SW 1271 (cell line): ENCODE measurements at places on chromosomes 6 and 20.

- no peak for DNase-seq
Observed at GRCh38 chr6:20703049-20703448, 168.8 kb downstream of the CDKAL1 start.

DNA sequence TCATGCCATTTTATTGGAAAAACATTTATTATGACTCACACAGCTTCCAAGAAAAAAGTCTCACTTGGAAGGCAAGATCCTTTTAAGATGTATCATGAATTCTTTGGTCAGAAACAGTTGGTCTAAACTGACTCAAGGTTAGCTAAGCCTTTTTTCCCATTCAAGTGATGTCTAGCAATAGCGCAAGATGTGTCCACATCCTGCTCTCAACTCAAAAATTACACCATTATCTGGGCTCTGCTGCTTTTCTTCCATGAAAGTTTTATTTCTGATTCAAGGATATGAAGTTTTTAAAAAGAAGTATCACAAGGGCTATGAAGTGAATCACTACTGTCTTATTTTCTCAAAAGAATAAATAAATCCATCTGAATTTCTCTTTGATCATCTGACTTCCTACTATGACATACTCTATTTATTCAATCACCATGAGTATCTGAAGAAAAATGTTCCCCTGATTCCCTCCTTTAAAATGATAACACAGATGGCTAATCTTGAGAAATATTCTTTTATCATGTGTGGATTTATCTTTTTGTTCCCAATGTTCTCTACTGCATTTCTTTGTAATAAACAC, 139.2 kb downstream of the AHI1 start:
- no peak for DNase-seq

- peak; percentile 60 for DNase-seq
Observed at GRCh38 chr6:137707590-137708360, 159.3 kb upstream of the TNFAIP3 start.

DNA sequence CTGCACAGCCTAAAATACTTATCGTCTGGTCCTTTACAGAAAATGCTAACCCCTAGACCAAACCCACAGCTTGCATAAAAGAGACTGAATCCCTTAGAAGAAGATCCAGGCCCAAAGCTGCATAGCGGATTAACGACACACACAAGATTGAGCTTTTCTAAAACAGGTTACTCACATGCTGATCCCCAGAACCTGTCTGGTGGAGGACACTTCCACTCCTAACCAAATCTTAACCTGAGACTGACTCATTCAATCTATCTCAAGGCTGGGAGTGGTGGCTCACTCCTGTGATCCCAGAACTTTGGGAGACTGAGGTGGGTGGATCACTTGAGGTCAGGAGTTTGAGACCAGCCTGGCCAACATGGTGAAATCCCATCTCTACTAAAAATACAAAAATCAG, 2.8 kb upstream of the SLPI start:
- DNase-seq = no peak

- DNase-seq = peak; percentile 98
Observed at GRCh38 chr20:50558483-50558925, 48.3 kb downstream of the PTPN1 start.

- no peak for DNase-seq
Observed at GRCh38 chr6:345747-346385, 45.7 kb upstream of the IRF4 start.

GRCh38 chr6:156988276-156989158, 211.3 kb downstream of the ARID1B start:
- no peak for DNase-seq

DNA sequence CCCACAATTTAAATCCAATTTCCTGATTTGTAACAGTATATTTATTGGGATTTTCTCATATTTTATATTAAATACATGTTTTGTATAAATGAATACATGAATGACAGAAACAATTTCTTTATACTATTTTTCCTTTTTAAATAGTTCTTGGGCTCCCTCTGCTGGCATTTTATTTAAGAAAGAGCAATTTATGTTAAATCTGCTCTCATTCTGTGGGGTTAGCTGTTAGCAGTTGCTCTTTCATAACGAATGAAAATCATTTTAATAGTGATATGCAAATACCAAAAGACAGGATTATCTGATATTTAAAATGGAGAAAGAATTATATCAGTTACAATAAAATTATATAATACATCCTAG, 118.3 kb downstream of the RALGAPA2 start:
- peak; percentile 21 for DNase-seq

DNA sequence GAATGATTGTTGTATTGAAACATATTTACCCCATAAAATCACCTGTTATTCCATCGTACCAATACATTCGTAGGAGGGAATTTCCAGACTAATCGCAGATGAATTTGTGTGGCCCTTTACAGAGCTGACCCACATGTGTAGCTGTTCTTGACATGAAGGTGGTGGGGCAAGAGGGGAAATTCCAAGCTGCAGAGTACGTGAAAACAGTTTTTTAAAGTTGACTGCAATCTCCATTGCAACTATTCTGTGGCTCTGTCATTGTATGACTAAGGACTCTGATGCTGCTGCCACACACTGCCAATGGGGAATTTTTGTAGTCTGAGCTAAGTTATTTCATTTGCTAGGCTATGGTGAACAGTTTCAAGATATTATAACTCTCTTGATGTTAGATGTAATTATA, 46.4 kb upstream of the ADTRP start:
- no peak for DNase-seq

GRCh38 chr20:57586370-57586793, 25.5 kb downstream of the PCK1 start:
- no peak for DNase-seq

DNA sequence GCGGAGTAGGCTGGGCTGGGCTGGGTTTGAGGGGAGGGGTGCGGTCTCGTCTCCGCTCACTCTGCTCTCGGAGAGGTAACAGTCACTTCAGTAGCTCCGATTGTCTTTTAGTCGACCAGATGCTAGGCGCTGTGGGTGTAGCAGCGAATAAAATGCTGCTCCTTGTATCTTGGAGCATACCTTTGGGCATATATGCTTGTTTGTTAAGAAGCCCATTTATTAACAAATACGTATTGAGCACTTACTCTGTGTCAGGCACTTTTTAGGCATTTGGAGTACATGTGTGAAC, 545 bp downstream of the ACTR5 start:
- DNase-seq = no peak

DNA sequence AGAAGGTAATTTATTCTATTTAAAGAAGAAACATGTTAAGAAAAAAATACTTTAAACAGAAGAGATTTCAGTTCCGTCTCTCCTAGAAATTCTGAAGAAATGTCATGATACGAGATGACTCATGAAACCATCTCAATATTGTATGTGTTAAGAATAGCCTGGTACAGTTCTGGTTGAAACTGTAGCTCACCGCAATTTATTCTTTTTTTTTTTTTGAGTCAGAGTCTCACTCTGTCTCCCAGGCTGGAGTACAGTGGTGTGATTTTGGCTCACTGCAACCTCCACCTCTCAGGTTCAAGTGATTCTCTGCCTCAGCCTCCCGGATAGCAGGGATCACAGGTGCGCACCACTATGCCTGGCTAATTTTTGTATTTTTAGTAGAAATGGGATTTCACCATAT, 103.3 kb downstream of the ARHGAP18 start:
- DNase-seq = no peak

DNA sequence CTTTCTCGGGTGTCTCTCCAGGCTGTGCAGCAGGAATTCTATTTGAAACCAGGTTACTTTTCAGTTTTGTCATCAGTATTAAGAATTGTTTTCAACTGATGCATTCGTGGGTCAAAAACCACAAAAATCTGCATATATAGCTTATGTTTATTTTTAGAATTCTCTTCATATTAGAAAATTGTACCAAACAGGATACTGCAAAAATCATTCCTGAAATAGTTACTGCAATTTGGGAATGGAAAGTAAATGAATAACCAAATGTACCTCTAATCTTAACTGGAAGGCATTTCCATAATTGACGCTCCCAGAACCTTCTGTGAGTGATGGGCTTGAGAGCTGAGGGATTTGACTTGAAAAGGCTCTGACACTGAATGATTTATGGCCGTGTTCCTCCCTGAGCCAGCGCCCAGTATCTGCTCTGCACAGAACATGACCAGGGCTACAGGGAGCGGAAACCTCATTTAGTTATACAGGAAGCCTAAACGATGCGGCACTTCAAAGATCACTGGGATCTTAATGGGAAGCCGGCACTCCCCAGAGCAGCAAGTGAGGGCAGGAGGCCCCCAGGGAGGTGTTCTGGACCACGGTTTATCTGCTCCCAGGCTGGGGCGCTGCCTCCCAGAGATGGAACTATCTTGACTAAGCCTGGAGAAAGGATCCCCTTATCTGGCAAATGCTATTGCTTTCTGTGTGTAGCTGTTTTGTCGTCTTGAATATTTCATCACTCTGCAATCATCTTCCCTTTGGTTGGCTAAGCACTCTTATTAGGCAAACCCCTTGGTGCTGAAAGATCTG, 446.0 kb downstream of the QKI start:
- no peak for DNase-seq

- DNase-seq = no peak
Observed at GRCh38 chr20:8322662-8323217, 190.7 kb downstream of the PLCB1 start.

GRCh38 chr6:156562636-156563035, 214.5 kb upstream of the ARID1B start:
- no peak for DNase-seq

DNA sequence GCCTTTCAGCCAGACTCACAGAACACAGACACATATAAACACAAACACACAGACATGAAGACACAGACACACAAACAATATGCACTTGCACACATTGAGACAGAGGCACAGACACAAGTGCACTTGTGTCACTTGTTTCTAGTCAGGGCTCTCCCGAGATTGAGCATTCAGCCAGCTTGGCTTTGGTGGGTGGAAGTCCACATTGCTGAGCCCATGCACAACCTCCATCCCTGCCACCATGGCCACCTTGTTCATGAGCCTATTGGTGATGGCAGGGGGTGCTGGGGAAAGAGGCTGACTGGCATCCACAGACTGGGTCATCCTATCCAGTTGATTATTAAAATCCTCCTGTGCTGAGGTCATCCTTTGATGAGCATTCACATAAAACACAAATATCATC, 11.5 kb upstream of the CST7 start:
- no peak for DNase-seq

DNA sequence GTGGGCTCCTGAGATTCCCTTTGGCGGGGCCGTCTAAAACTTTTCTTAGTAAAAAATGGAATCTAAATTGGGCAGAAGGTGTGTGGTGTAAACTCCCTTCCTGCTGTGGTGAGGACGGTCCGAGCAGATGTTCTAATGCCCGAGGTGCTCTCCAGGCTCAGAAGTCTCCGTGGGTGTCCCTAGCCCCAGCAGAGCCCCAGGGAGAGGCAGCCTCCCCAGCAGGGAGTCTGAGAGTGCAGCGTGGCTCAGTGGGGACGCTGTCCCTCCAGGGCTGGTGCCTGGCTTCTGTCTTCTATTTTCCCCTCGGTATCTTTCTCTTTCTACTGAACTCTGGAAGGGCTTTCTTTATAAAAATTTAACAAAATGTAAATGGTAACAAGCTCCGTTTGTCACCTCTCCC, 208.2 kb downstream of the SMOC2 start:
- no peak for DNase-seq

- no peak for DNase-seq
Observed at GRCh38 chr6:37396571-37397180, 36.3 kb upstream of the CMTR1 start.

DNA sequence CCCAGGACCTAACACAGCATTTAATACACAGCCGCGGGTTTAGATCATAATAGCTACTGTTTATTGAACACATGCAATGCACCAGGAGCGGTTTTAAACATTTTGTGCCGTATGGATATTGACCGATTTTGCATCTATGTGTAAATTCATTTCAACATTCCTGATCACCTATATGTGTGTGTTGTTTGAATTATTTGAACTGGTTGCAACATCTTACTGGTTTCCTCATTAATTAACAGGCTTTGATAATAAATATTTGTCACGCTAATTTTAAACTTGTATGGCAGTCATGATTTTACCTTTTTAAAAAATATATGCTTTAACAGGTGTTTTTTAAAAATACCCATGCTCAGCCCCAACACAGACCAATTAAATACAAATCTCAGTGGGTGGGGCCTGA, 35.8 kb downstream of the CPNE5 start:
- DNase-seq = no peak

GRCh38 chr6:107741191-107741680, 82.9 kb downstream of the SCML4 start:
- DNase-seq = no peak

DNA sequence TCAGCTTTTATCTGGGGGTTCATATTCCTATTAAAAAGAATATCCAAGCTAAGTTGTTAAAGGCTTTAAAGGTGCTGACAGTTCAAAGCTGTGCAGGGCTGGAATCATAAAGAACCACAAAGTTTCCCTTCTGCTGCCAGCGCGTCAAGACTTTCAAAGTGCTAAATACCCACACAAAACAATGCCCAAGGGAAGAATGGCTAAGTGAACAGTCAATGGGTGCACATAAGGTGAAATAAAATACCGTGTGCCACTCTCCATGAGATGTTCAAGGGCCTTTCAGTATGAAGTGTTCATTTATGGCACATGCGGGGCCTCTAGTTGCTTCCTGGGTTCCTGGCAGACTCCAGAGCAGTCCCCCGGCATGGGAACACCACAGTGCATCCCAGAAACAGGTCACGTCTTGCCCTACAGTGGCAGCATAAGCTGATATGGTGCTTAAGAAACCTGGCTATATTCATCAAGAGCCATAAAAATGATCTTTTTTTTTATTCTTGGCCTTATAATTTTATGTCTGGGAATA, 14.1 kb downstream of the TXNDC5 start:
- DNase-seq = no peak

GRCh38 chr20:50491168-50491567, 19.0 kb upstream of the PTPN1 start:
- no peak for DNase-seq

DNA sequence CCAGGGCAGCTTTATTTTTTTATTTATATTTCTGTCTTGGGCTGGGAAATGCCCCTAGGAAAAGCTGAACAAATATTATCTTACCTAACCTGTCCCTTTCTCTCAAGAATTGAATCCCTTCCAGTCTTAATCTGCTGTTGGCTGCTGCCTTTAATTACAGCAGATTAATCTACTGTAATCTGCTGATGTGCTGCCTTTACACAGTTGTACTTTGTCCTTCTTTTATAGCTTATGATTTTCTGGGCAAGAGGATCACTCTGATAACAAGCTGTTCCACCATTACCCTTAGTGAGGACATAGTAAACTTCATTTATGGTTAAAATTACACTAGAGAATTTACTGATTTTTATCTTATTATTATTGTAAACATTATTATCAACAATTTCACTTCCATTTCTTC, 234.5 kb upstream of the MAN1A1 start:
- DNase-seq = no peak

- DNase-seq = no peak
Observed at GRCh38 chr20:54284928-54285704, 77.2 kb downstream of the PFDN4 start.
